Lung microvascular endothelial cell (primary cell): ENCODE measurements at places on chromosomes 5 and 9.

GRCh38 chr5:56791396-56791795 is 24.0 kb upstream of the MAP3K1 start:
- no peak for DNase-seq

GRCh38 chr5:39020458-39020857 is 53.7 kb downstream of the RICTOR start:
- no peak for DNase-seq

GRCh38 chr9:111149018-111149759 is 110.9 kb upstream of the LPAR1 start:
- DNase-seq: no peak

DNA sequence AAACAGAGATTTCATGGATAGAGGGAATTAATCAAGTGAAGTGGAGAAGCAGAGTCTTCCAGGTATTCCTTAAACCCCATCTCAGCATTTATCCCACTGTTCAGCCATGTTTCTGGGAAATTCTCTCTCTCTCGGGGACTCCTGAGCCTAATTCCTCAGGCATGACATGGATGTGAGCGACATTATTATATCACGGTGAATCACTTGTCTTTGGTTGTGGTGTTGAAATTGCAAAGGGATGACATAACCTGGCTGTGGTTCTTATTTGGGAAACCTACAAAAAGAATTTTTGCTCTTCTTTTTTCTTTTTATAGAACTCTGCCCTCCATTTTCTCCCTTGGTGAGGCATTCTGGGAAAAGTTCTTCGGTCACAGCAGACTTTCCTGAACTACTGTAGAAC is 457.9 kb upstream of the PTGER4 start:
- DNase-seq: peak; percentile 56

- DNase-seq: no peak
Observed at GRCh38 chr9:137407590-137408300, 15.2 kb downstream of the EXD3 start.

- DNase-seq: no peak
Observed at GRCh38 chr9:134064711-134065110, 3.1 kb downstream of the BRD3 start.

- no peak for DNase-seq
Observed at GRCh38 chr9:4416467-4416866, 73.8 kb upstream of the SLC1A1 start.

GRCh38 chr9:31601666-31602065 is 782.8 kb upstream of the ACO1 start:
- DNase-seq: no peak

DNA sequence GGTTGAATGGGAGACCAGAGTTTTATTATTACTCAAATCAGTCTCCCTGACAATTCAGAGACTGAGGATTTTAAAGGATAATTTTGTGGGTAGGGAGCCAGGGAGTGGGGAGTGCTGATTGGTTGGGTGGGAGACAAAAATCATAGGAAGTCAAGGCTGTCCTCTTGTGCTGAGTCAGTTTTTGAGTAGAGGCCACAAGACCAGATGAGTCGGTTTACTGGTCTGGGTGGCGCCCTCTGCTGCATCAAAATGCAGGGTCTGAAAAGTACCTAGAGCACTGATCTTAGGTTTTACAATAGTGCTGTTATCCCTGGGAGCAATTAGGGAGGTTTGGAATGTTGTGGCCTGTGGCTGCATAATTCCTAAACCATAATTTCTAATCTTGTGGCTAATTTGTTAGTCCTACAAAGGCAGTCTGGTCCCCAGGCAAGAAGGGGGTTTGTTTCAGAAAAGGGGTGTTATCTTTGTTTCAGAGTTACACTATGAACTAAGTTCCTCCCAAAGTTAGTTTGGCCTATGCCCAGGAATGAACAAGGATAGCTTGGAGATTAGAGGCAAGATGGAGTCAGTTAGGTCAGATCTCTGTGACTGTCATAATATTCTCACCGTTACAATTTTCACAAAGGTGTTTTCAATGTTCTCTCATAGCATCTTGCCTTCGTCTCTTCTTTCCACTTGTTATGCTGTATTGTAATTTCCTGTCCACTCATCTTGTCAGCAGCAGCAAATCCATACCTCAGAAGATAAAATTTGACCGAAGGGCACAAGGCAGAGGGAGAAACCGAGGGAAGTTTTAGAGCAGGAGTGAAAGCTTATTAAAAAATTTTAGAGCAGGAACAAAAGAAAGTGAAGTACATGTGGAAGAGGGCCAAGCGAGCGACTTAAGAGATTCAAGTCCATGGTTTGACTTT is 59.2 kb upstream of the CLINT1 start:
- DNase-seq: peak; percentile 73

DNA sequence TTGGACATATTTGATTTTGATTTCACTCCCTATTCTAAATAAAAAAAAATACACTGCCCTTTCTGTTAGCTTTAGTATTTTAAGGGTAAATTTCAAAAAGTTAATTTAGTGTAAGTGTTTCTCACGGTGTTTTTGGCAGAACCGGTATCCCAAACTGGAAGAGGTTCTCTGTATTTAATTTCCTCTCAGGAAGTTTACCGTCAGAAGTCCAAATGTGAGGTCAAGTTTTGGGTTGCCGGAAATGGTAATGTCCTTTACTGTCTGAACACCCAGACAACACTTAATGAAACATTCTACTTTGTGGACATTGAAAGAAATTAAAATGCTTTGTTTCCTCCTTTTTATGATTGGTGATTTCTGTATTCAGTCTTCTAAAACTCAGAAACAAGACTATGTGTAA is 148.7 kb upstream of the CDKN2B start:
- peak; percentile 79 for DNase-seq

DNA sequence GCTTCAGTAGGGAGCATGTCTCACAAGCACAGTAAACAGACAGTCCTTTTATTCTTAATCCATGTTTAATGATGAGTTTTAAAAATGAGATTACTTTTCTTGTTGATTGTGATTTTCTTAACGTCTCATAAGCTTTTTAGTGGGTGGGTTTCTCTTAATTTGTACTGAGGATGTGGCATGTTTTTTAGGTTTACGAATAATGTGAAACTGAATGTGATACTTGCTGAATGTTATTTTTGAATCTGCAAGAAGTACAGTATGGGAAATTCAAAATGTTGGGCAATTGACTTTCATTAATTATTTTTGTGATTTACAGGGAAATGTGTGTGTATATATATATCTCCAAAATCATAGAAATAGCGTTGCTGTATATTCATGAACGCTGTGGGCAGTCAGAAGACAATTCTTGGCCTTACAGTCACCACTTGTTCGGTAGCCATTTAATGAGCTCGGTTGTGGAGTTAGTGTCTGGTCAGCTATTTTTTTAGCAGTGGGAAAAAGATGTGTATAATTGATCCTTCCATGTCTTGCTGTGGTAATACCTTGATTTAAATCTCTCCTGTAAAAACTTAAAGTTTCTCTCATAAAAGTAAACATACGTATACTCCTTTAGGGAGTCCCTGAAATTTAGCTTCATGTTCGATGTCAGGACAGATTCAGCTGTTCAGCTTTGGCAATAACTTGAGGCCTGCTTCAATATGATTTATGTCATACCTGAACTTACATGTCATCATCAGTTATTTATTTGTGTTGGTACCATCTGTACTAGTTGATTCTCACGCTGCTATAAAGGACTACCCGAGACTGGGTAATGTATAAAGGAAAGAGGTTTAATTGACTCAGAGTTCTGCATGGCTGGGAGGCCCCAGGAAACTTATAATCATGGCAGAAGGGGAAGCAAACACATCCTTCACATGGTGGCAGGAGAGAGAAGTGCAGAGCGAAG is 15.0 kb downstream of the ICE1 start:
- DNase-seq: no peak

- DNase-seq: no peak
Observed at GRCh38 chr9:108793573-108793972, 62.2 kb downstream of the ACTL7B start.

GRCh38 chr5:93358176-93358575 is 222.8 kb downstream of the NR2F1-AS1 start:
- peak; percentile 9 for DNase-seq

DNA sequence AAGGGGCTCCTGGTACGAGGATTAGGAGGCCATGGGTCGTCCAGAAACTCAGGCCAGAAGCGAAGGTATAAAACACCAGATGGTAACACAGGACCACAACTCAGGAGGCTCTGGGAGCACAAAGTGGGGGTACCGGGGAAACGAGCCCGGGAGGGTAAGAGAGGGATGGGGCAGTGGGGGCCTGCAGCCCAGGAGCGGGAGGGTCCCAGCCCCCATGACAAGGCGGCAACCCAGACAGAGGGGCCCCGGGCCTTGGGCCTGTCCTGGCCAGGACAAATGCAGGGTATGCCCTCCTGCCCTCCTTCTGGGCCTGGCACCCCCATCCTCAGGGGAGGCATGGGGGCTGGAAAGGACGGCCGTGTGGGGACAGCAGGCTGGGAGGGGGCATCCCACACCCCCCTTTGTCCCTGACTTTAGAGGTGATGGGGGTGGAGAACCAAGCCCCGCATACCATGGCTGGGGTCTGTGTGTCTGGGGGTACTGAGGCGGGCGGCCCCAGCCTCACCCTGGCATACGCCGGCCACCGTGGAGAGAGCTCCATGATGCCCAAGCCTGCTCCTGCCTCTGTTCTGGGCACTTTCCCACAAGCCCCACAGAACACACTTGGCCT is 47.0 kb upstream of the EXOC3 start:
- DNase-seq: no peak

DNA sequence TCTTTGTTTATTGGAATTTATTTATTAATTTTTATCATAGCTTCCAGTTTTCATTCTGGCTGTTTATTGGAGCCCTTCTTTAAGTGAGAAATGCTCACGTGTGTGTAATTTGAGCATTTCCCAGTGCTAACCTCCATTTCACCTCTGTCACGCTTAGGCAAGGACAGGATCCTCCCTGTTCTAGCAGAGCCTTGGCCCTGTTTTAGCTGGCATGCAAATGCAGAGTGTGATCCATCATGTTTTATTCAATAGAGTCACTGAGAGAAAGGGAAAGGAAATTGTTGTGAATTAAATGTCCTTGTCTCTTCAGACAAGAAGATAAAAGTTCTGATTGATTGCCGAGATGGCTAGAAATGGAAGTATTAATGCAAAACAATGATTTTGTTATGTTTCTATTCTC is 137.3 kb upstream of the ACO1 start:
- DNase-seq: no peak

DNA sequence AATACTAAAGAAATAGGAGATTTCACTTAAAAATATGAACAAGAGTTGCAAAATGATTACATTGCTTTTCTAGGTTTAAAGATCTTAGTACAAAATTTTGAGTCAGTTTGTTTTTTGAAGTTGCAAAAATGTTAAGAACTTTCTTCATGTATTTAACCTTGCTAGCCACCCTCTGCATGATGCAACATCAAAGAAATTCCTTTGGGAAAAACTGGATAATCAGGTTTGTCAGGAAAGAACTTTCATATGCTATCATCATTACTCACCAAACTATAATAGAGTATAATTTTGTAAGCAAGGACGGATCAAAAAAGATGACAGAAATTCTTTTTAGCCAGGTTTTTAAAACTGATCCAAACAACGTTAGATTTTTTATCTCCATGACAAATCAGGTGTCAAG is 116.9 kb upstream of the MRPS30 start:
- no peak for DNase-seq

- peak; percentile 17 for DNase-seq
Observed at GRCh38 chr5:109865637-109866036, 175.9 kb downstream of the MAN2A1 start.

- DNase-seq: no peak
Observed at GRCh38 chr9:98291820-98292219, 36.4 kb upstream of the TBC1D2 start.

GRCh38 chr9:126309427-126310189 is 17.0 kb upstream of the MVB12B start:
- no peak for DNase-seq

DNA sequence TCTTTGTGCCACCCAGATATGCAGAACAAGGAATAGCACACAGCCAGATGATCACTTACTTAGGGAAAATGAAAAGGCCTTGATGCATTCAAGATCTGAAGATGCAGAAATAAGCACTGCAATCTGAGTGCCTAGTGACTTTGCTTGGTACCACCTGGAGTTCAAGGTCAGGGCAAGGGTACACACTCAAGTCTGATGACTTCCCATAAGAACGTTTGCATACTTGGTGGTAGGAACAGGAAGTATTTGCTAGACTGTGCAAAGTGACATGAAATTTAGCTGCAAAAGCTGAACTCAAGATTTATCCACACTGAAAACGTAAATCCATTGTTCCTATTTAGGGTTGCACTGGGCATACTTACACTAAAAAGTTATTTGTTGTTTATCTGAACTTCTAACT is 177.1 kb downstream of the PIK3R1 start:
- DNase-seq: no peak

- DNase-seq: peak; percentile 23
Observed at GRCh38 chr9:130939405-130940026, 469 bp upstream of the FIBCD1 start.

DNA sequence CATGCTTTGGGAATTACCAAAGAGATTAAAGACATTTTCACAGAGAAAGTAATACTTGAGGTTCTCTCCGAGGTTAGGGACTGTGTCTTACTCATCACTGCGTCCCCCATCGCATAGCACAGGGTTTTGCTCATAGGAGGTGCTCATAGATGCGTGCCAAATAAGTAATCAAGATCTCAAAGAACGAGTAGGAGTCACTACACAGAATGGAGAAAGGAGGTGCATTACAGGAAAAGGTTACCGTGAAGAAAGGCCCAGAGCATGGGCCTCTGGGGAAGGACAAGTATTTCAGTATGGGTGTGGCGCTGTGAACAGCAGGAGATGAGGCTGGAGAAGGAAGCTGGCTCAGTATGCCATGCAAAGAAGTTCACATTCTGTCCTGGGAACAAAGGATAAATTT is 182.4 kb downstream of the ACTL7B start:
- no peak for DNase-seq

DNA sequence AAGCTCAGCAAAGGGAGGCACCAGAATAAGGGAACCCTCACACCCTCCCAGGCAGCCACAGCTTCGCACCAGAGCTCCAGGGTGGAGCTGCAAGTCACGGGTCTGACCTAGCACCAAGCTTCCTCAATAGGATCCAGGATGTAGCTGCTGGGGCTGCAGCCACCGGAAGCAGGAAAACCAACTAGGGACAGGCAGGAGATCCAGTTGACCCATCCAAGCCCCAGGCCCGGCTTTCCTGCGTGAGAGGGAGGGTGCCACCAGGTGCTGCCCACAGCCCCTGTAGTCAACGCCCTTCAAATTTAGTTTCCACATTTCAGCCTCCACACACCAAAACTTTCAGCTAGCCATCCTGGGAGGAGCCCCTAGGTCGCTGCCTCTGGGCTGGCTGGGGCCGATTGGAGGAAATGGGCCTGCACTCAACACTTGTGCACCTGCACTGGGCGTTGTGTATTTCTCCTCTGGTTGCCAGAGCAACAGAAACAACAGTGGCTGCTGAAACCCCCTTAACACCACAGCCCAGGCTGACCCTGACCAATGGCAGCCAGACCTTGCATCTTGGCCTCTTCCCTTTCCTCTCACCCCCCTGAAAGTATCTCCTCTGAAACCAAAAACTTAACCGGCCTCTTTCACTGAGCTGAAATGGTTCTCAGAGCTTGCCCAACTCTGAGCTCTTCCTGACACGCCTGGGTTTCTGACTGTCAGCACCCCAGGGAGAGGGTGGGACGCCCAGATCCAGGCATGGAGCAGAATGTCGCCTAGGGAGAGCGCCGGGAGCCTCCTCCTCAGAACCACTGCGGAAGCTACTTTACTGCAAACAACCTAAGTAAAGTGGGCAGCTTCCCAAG is 226.5 kb upstream of the MAP3K1 start:
- no peak for DNase-seq

GRCh38 chr5:125492977-125493376 is 746.5 kb upstream of the ZNF608 start:
- DNase-seq: peak; percentile 3
